ENCODE measurements at places on chromosomes 5 and 9.

GRCh38 chr9:134930398-134930797 is 12.7 kb upstream of the FCN1 start:
- DNase-seq: no peak

- DNase-seq: no peak
Observed at GRCh38 chr5:132268769-132269551, 11.5 kb downstream of the PDLIM4 start.

DNA sequence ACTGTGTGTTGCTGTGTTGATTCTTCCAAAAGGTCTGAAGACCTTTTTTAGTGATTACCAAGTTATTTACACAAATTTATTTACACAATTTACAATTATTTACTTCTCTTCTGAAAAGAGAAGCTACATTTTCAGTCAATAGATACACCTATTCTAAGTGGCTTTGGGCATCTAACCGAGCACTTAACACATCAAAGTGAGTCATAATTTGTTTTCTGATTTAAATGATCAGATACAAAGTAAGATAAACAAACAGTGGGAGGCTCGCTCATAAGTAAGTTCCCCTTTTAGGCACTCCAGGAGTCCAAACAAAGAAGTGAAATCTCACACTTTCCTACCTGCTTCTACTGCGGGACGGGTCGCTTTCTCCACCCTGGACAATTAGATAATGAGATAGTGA is 90.2 kb downstream of the APBA1 start:
- peak; percentile 3 for DNase-seq

DNA sequence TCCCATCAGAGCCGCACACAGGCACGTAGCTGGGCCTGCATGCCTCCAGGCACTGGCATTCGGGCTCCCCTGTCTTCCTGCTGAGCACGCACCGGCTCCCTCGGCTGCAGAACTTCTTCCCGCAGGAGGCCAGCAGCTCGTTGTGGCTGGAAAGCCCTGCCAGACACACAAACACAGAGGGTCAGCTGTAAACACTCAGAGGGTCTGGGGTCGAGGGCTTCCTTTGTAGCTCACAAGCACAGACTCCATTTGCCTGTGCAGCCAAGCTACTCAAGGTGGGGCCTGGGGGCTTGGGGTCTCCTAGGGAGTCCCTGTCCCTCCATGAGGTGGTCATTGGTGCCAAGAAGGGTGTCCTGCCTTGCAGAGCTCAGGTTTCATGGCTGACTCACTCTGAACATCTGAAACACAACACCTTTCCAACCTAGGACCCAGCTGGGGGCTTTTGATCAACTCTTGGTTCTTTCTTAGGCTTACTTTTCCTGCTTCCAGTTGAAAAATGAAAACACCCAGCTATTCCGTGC is 211.4 kb downstream of the FSTL4 start:
- DNase-seq: no peak

- no peak for DNase-seq
Observed at GRCh38 chr9:119366909-119367682, 2.1 kb downstream of the BRINP1 start.

DNA sequence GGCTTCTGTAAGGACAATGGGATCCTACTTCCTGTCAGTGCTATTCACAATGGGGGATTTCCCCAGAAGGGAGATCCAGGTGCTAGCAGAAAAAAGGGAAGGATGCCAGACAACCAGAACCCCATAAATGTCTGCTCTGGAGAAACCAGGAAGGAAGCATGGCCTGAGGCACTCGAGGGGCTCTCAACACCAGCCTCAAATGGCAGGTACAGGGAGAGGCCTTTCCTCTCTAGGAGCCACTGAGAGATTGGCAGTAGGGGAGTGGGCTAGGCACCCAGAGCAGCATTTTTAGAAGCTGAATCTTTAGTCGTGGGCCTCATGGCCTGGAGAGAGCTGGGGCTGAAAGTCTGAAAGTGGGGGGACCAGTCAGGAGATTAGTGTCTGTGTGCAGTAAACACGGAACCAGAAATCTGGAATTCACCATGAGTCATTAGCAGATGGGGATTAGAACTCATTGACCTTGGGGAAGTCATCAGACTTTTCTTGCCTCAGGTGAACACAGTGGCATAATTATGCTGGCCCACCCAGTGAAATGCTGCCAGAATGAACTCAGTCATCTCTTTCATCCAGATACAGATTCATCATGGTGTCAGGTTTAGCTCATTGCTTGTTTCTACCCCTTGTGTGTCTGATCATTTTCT is 28.3 kb downstream of the ARHGEF28 start:
- DNase-seq: no peak

DNA sequence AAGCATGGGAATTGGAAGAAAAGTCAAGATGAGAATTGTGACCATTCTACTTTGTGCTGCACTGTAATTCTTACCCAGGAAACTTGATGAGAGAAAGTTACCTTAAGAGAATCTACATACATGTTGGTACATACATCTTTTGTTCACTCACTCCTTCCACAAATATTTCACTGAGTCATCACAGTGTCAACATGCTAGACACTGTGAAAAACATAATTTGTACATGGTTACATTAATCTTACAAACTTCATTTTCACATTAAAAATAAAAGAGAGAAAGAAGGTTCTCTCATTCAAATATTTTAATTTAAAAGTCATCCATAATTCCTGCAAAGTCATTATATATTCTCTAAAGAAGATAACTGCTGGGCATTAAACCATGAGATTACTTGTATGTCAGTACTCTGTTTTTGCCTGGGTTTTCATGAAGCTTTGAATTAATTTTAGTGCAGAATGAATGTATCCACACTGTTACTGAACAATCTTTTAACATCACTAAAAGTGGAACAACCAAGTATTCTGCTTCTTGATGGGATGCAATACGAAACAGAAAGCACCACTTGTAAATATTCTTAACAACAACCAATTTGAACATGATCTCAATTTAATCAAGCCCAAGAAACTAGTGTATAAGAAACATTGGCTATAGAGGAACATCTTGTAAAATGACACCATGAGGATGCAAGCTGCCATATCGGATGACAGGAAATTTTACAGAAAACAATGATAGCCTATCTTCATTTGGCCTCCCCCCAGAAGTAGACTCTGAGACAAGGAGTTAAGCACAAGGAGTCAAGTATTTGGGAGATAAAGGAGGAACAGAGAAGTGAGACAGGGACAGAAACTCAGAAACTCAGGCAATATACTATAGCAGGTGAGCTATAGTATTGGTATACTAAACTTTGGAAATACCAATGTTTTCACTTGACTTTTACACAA is 28.4 kb downstream of the ERP44 start:
- DNase-seq: no peak
